ENCODE measurements at places on chromosomes 12 and 14.

DNA sequence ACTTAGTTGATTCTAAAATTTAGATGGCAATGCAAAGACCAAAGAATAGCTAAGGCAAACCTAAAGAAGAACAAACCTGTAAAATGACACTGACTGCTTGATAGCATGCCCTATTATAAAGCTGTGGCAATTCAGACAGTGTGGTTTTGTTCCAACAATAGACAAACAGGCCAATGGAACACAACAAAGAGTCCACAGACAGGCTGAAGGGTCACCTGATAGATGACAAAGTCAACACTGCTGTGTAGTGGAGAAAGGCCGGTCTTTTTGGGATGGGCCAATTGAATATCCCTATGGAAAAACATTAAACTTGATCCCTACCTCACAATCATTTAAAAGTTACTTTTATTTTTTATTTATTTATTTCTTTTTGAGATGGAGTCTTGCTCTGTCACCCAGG is 33.8 kb upstream of the SLC25A3 start:
- DNase-seq: no peak

- DNase-seq: peak; percentile 83
Observed at GRCh38 chr12:112937741-112938719, at the start of gene OAS3. OAS3 (plus strand) TSS chr12:112938474; CDS start chr12:112938531, 57 bp downstream.

- DNase-seq: no peak
Observed at GRCh38 chr14:31096255-31096654, 70.1 kb upstream of the STRN3 start.

GRCh38 chr14:22168092-22168955 is 420.7 kb downstream of the DAD1 start:
- DNase-seq: no peak

- DNase-seq: no peak
Observed at GRCh38 chr14:35878272-35879150, 52.4 kb downstream of the BRMS1L start.

DNA sequence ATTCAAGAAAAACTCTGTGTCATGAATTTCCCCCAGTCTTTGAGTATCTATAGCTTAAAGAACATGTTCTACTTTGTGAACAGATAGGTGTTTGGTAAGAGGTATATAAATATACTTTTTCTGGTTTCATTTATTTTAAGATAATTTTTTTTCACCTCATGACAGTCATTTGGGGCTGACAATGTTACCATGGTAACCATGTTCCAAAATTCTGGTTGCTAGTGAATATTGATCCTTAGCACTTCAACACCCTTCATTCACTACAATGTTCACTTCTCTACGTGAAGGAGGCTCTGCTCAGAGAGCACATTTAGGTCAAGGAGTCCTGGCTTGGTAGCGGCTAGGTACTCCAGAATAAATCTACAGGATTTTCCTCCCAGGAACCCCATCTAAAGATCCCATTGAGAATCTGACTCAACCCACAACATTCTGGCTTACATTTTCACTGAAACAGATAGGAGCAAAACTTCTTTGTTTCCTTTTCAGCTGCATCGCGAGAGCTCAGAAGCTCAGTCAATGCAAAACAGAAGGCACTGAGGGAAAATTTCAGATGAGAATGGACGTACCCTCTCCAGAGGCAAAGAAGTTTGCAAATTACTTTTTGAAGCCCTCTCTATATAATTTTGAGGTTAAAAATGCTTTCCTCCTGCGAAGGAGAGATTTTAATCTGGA is 93.6 kb downstream of the ARF6 start:
- DNase-seq: no peak

DNA sequence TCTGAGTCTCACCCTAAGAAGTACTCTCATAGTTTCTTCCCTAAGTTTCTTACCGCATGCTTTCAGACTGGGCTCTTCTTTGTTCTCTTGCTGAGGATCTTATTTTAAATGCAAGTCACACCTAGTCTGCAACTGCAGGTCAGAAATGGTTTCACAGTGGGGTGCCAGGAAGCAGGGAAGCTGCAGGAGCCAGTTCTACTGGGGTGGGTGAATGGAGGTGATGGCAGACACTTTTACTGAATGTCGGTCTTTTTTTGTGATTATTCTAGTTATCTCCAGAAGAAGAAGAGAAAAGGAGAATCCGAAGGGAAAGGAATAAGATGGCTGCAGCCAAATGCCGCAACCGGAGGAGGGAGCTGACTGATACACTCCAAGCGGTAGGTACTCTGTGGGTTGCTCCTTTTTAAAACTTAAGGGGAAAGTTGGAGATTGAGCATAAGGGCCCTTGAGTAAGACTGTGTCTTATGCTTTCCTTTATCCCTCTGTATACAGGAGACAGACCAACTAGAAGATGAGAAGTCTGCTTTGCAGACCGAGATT is 1.7 kb downstream of the FOS start:
- no peak for DNase-seq

DNA sequence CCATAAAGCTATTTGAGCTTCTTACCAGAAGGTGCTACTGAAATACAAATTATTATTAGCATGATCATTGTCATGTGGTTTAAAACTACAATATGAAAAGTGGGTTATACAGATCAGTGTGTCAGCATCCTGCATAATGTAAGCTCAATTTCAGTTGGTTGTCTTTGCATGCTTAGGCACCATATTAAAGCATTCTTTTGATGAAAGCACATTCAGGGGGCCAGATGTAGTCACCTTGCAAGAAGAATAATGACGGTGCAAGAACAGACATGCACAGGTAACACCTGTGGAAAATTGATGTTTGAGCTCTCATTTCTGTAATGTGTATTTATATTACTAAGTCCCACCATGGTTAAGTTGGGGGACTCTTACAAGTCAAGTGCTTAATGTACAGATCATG is 123.9 kb downstream of the PAX9 start:
- no peak for DNase-seq

GRCh38 chr14:20836668-20837338 is 34.2 kb upstream of the RNASE1 start:
- DNase-seq: no peak

DNA sequence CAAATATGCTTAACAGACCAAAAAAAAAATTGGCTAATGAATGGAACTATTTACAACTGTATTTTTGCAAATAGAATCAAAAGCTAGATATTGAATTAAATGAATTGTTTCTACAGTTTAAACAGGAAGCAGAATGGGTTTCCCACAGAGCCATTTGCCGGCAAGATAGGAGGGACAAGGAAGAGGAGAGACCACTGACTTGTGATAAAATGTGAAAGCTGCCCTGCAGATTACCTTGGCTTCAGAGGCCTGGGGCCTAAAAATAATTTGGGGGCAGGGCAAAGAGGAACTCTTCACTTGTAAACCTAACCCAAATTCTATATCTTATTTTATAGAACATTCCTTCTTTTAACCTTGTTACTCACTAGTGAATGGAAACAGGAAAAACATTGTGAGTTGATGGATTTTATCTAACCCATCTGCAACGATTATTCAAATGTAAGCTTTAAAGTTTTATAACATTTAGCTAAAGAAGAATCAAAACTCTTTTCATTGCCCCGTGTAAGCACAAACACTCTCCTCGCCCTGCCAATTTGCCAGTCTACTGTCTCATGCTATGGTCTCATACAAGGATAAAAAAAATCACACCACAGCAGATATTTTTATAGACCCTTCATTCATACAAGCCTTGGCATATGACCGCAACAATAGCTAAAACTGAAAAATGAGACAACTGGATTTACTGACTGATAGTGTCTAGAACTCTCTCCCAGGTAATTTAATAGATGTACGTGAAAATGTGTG is 49.5 kb upstream of the MDM1 start:
- no peak for DNase-seq

- DNase-seq: no peak
Observed at GRCh38 chr14:39988939-39989338, 556.7 kb upstream of the FBXO33 start.

DNA sequence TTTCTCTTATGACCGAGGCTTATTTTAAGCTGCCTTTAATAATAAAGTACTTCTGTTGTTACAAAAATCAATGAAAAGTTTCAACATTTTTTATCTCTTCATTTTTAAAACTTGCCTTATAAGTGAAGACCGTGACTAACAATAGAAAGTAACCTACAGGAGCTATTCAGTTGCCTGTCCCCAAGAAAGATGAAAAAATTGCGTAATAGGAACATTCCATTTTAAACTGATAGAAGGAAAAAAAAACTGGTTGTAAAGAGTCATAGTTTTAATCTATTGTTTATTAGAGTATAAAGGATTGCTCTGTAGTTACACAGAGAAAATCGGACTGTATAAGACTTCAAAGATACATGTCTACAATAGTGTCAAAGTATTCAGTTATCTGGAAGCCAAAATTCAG is 83.3 kb downstream of the DAAM1 start:
- DNase-seq: no peak

- no peak for DNase-seq
Observed at GRCh38 chr12:41188058-41188840, at the start of gene PDZRN4. PDZRN4 (plus strand) TSS chr12:41188320.

- DNase-seq: no peak
Observed at GRCh38 chr12:114305446-114305845, 100.5 kb downstream of the TBX5 start.

GRCh38 chr12:18148961-18149360 is 59.0 kb upstream of the RERGL start:
- DNase-seq: no peak

- DNase-seq: no peak
Observed at GRCh38 chr12:118145113-118145797, 9.3 kb downstream of the PEBP1 start.

GRCh38 chr12:65618588-65618987 is 205.7 kb upstream of the HMGA2 start:
- no peak for DNase-seq

DNA sequence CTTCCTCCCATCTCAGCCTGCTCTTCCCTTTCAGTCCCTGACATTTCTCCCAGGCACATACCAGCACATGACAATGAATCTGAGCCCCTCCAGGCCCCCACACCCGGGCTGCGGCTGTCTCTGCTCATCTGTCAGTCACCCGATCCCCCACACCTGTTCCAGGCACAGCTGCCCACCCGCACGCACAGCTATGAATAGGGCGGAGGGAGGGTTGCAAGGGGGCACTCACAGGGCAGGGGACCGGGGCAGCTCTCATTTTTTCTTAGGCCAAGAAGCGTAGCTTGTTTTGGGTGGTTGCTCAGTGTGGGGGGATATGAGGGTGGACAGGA is 43.7 kb upstream of the TSPAN9 start:
- DNase-seq: no peak

GRCh38 chr12:123532019-123532418 is 1.5 kb downstream of the RILPL1 start:
- DNase-seq: peak; percentile 51

GRCh38 chr12:77837876-77838291 is 7.2 kb downstream of the NAV3 start:
- no peak for DNase-seq

- no peak for DNase-seq
Observed at GRCh38 chr12:21428241-21428640, 9.2 kb upstream of the PYROXD1 start.
